ENCODE measurements at places on chromosomes 1 and 21. TPM values are rescaled to one million over a fixed set of nuclear protein-coding genes. Genes with fewer than 3 reads are reported as not detected.

The AGL gene
- 9.8 TPM for total RNA-seq

The FAM72B gene
- total RNA-seq = 11.6 TPM

The PIGR gene
- total RNA-seq = not detected

The E2F2 gene
- 8.3 TPM for total RNA-seq

The FYB2 gene
- not detected for total RNA-seq

The TMPRSS15 gene
- 0.12 TPM for total RNA-seq

The RAP1GAP gene
- total RNA-seq = 12.3 TPM

The KRTAP21-3 gene
- not detected for total RNA-seq

The LCE6A gene
- not detected for total RNA-seq

The MEGF6 gene
- total RNA-seq = 32.5 TPM

The DCDC2B gene
- not detected for total RNA-seq

The AVPR1B gene
- 0.22 TPM for total RNA-seq

The GCSAML gene
- total RNA-seq = not detected

The ASB17 gene
- total RNA-seq = not detected

The ADAMTSL4 gene
- total RNA-seq = 0.87 TPM

The PALMD gene
- 8.2 TPM for total RNA-seq

The S100A2 gene
- total RNA-seq = 373 TPM

All from PC-3 (cell line).